ENCODE measurements at places on chromosomes 2 and 18. TPM values are rescaled to one million over a fixed set of nuclear protein-coding genes. Genes with fewer than 3 reads are reported as not detected.

DNA sequence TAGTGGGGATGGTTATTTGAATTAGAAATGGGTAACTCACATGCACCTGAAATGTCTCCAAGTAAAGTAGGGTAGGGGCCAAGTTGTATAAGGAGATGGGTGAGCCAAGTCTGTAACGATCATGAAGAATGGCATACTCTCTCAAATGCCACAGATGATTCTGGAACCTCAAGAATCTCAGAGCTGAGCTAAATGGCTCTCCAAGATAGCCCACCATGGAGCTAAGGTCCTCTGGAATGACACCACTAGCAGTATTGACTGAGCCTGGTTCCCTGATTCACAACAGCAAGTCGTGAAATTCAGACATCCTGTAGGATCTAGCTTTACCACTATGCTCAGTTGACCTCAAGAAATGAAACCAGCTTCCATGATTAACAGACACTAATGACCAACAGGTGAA, 115.9 kb upstream of the EPAS1 start:
- no peak for DNase-seq

DNA sequence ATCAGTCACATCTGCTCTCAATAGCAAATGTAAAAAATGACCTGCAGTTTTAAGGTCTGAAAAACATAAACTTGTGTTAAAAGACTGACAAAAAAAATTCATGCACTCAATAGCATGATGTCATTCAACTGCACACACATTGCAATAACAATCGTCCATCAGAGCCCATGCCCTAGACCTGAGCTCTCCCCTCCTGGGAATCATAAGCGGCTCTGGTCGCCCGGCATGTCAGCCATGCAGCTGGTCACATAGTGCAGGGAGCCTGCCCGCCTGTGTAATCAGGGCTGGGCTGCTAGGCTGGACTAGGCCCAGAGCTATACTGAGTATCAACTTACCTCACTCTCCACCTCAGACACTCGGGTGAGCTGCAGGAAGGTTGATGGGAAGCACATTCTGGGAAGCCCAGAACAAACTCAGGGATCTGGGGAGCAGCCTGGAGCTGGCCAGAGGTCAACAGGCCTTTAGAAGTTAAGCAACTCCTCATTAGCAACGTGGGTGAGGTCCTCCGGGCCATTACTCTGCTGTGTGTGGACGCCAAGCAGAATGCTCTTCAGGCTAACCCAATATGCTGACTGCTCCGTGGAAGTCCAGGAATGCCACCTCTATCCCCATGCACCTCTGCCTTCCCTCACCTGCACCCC, 165.5 kb downstream of the TTC32 start:
- no peak for DNase-seq

The C2orf15 gene
- total RNA-seq, result 1.5 TPM

The PDE1A gene
- total RNA-seq, result 5.2 TPM

- no peak for DNase-seq
Observed at GRCh38 chr2:133777574-133777960, 209.3 kb upstream of the NCKAP5 start.

DNA sequence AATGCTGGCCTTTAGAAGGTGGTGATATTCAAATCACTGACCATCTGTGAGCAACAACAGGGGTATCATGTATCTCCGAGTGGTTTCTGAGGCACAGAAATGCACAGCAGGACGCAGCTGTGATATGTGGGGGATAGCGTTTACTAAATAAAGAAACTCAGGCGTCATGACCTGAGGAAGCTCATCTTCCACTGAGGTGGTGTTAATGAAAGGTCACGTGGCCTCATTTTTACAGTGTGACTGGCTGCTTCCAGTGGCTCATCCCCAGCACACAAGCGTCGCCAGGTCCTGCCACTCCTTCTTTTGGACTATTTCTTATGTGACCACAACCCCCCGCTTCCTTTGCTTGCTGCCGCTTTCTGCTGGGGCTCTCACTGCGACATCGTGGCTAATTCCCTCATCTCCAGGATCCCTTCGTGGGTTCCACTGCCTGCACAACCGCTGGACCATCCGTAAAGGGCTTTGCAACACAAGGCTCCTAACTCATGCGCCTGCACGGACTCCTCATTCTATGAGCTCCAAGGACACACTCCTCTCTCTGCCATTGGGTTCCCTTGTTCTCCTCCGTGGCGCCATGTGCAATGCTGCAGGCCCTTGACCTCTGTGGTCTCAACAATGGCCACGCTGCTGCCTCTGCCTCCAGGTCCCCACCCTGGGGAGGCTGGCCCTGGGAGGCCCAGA, 109.3 kb downstream of the MBP start:
- no peak for DNase-seq

The FKBP7 gene
- total RNA-seq, result 10.5 TPM

The DYNAP gene
- total RNA-seq, result not detected

The KYNU gene
- total RNA-seq, result 30.6 TPM

- no peak for DNase-seq
Observed at GRCh38 chr18:3885209-3885792, 435.3 kb downstream of the TGIF1 start.

GRCh38 chr2:214514704-214515103, 103.8 kb downstream of the VWC2L start:
- DNase-seq, result no peak

DNA sequence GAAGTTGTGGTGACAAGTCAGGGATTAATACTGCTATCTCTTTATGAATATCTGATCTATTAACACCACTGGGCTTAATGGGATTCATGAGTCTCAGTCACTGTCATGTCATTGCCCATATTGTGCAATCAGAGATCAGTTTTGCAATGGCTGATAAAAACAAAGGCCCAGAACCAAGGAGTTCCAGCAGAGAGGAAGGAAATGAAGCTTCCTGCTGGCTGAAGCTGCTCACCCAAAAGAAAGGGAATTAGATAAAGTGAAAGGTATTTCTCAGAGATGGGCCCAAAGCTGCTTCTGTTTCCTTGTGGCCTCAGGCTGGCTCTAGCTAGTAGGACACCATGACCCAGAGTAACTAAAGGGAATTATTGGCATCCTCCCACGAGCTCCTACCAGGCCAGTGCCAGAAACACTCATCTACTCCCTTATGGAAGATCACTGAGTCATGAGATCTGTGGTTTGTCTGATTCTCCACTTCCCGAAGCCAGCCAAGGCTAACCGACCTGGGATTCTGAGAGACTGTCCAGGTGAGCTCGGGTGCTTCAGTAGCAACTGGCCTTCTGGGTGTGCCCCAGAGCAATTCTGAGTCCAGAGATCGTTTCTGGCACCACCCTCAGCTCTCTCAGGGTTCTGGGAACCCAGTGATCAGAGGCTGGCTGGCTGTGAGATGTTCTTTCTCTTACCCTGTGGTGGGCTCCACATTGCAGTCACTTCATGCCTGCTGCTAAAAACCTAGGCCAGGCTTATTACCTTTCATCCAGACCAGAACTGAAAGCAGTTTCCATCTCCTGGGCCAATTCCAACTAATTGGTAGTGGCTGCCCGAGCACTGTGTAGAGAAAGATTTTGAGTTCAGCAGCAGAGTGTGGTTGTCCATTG, 129.5 kb upstream of the PELI1 start:
- DNase-seq, result no peak

DNA sequence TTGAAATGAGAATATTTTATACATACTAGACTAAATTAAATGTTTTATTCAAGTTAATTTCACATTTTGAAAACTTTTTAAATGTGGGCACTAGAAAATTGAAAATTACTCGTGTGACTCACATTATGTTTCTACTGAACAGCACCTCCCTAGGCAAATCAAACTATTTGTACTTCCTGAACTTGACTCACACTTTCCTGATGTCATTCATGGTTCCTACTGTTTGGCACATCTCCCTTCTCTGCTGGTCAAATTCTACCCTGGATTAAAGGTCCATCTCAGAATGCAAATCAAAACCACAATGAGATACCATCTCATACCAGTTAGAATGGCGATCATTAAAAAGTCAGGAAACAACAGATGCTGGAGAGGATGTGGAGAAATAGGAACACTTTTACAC, 16.7 kb downstream of the LHCGR start:
- no peak for DNase-seq

DNA sequence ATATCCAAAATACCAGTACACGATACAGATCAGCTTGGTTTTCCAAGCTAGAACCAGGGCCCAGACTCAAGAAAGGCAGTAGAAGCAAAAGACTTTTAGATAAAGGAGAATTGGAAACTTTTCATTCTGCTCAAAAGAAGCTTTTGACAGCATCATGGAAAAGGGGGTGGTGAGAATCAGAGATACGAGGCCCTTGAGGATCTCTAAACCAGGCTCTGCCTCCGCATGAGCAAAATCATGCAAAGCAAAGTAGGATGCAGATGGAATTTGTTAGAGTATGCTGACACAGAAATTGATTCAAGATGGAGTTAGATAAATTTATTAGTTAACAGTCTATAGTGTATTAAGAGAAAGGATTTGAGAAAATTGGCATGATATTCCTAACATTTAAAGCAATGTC, 39.8 kb downstream of the FAM98A start:
- no peak for DNase-seq

DNA sequence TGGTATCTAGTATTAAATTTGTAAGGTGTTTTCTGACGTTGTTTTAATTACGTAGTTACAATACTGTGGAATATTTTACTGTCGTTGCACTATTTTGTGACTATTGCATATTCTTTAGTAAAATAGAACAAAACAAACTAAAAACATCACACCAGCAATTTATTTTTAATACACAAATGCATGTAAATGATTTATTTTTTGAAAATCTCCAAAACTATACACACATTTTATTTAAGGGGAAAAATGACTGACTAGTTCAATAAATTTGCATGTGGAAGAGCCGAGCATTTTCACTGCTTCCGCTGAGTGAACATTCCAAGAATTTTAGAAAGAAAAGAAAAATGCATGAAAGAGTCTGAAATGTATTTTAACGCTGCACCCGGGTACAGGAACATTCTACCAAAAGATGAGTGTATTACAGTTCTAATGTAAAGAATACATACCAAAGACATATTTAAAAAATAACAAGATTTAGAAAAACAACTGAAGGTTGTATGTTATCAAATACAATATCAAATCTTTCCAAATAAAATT, 257.7 kb downstream of the MEIS1 start:
- DNase-seq, result no peak

DNA sequence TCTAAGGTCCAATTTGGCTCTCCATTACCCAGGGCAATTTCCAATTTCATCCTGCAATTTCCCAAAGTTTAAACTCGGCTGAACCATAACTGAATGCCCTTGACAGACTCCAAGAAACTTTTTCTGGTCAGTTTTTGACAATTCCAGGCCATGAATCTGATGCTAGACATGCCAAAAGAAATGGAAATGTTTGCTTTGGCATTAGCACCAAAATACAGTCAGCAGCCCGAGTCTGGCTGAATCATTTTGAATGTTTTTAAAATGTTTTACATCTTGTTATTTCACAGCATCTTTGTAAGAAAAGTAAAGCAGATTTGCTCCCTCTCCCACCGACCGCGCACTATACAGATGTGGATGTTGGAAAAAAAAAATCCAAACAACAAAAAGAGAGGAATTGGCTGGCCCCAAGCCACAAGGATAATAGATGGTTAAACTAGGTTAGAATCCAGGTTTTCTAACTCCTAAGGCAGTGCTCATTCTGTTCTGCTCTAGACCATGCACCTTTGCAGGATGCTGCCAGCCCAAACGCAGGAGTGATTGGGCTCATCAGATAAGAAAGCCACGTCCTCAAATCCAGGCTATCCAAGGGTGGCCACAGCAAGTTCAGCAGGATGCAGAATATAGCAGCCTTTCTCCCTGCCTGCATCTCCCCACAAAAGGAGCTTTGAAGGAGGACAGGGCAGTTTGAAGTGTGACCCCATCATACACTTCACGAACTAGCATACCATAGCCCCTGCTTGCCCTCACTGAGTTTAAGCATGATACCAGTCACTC, 167.5 kb downstream of the ALK start:
- no peak for DNase-seq

- DNase-seq, result no peak
Observed at GRCh38 chr2:101560780-101561315, 85.9 kb upstream of the RFX8 start.

- peak; percentile 80 for DNase-seq
Observed at GRCh38 chr2:10303694-10304378, 1.1 kb downstream of the HPCAL1 start.

- no peak for DNase-seq
Observed at GRCh38 chr2:240296476-240297255, 138.8 kb upstream of the GPC1 start.

- DNase-seq, result no peak
Observed at GRCh38 chr2:120831086-120831485, 95.4 kb downstream of the GLI2 start.

The FOXI3 gene
- not detected for total RNA-seq

DNA sequence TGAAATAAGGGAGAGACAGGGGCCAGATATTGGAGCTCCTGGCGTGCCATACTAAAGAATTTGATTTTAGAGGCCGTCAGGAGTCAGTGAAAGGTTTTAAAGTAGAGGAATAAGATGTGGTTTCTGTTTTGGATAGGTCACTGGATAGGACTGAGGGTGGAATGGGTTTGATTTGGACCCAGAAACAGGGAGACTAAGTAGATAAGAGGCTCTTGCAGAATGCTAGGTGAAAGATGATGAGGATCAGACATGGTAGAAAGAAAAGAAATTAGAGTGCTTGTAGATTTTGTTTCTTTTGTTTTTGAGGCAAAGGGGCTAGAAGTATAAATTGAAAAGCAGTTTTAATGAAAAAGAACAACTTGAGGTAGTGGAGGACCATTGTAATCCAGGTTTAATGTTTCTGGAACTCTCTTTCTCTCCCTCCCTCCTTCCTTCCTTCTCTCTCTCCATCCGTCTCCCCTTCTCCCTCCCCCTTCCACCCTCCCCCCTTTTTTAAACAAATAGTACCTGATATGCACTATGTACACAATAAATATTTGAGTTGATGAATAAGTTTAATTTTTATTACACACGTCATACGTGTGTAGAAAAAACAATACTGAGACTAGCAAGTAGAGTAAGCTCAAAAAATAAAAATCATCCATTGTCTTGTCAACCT, 1.9 kb downstream of the NDUFV2 start:
- DNase-seq, result no peak

GRCh38 chr2:53098696-53099078, 668.9 kb upstream of the CHAC2 start:
- DNase-seq, result no peak

The POTEC gene
- not detected for total RNA-seq

The IL36A gene
- not detected for total RNA-seq

- DNase-seq, result no peak
Observed at GRCh38 chr2:31334311-31335026, 80.1 kb downstream of the XDH start.

The SMYD5 gene
- 13.3 TPM for total RNA-seq

DNA sequence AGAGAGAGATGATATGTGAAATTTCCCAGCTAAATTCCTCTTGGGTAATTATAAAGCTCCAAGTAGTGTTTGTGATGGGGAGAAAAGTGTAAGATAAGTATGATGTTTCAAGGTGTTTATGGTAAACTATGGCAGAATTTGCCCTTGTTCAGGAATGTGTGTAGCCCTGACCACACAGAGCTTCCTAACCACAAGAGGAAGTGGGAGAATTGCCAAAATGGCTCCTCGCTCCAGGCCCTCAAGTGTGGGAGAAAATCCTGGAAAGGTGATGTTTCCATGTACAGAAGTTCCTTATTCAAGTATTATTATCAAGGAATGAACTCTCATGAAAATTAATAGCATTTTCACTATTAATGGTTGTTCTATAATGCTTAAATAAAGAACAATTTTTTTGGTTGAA, 878.3 kb downstream of the TDRD15 start:
- DNase-seq, result no peak

GRCh38 chr18:45467293-45467692, 148.0 kb upstream of the SLC14A2 start:
- no peak for DNase-seq

GRCh38 chr2:240567872-240568677, at the start of gene RNPEPL1:
TSS of gene RNPEPL1 (plus strand) at chr2:240568484. CDS start at chr2:240568587, 103 bp downstream.
- peak; percentile 68 for DNase-seq

The SMC6 gene
- total RNA-seq, result 15.0 TPM

Measured in lower lobe of right lung (tissue), 2 donors.